Effector CD4-positive, alpha-beta T cell (primary cell): ENCODE measurements at places on chromosomes 6 and 20.

- DNase-seq: no peak
Observed at GRCh38 chr6:27806981-27807440, 105.2 kb downstream of the OR2B2 start.

GRCh38 chr20:16115911-16116552 lies 457.2 kb downstream of the KIF16B start:
- DNase-seq: no peak

DNA sequence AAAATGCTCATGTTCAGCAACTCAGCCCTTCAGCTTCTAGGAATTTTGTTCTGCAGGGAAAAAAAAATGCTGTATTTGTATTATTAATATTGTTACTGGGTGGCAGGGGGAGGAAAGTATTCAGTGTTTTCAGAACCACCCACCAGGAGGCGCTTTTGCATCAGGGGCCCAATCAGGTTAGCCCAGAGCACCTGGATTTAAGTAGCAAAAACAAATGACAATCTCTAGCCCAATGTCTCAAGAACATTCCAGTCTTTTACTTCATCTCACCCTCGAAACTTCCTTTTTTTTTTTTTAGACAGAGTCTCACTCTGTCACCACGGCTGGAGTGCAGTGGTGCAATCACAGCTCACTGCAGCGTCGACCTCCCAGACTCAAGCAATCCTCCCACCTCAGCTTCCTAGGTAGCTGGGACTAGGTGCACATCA lies 635 bp upstream of the C20orf203 start:
- DNase-seq: peak; percentile 61

GRCh38 chr6:41494212-41495110 lies 51.7 kb upstream of the FOXP4 start:
- no peak for DNase-seq

DNA sequence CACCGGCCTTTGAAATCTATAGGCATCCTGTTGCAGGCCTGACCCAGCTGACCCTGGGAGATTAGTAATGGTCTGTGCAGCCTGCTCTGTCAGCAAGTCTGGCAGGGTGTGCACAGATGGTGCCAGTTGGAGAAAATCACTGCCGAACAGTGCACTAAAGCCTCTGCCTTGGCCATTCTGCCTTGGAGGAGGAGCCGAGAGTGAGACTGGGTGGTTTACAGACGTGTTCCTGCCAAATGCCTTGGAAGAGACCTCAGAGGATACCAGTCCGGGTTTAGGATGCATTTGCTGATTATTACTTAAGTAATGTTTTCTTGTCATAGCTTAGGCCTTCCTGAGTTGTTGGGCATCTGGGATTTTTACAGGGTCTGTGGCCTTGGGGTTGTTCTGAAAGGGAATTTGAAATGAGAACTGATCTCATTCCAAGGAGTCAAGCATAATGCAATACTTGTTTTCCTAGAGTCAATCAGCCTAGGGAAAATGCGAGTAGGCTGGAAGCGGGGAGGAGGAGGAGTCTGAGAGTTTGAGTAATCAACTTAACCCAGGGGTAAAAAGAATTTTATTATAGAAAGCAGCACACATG lies 292.1 kb downstream of the SOX4 start:
- no peak for DNase-seq

DNA sequence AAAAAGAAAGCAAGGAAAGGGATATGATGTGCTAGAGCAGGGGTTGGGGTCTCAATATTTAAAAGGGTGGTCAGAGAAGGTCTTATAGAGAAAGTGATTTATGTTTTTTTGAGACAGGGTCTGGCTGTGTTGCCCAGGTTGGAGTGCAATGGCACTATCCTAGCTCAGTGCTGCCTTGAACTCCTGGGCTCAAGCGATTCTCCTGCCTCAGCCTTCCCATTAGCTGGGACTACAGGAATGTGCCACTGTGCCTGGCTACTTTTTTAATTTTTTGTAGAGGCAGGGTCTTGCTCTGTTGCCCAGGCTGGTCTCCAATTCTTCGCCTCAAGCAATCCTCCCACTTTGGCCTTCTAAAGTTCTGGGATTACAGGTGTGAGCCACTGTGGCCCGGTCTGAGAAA lies 433.3 kb downstream of the CDC5L start:
- no peak for DNase-seq

GRCh38 chr6:169803271-169803811 lies 51.9 kb downstream of the ERMARD start:
- DNase-seq: no peak

GRCh38 chr20:4119854-4120209 lies 104.5 kb upstream of the RNF24 start:
- DNase-seq: no peak

DNA sequence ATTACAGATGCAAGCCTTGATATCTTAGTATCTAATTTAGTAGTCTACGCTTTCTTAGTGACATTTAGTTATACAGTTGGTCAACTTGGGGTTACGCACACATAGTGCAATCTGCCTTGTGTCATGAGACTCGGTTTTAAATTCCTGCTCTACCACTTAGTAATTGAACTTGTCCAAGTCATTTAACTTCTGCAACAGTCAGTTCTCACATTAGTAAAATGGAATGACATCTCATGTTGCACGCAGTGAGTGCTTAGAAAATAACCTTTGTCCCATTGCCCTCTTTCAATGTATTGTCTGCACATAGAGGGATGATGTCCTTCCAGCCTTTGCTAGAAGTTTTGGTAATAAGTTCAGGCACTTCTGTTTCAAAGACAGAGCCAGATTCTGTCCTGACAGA lies 48.6 kb downstream of the TMEM170B start:
- no peak for DNase-seq

GRCh38 chr6:6715465-6715864 lies 126.9 kb downstream of the LY86 start:
- no peak for DNase-seq

DNA sequence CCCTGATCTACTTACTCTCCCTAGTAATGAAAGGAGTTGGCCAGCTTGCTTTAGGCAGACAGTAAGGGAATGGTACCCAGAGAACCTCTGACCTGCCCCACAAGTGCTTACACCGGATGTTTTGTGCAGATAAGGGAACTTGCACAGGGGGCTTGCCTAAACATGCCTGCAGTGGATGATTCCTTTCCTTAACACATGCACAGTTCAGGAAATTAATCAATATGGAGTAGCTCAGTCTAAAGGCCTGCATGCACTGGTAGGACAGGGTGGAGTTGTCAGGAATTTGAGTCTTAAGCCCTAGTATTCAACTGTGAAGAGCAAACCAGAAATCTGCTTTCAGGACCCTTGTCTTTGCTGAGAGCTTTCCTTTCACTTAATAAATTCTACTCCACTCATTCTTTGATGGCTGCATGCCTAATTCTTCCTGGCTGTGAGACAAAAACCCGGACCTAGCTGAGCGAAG lies 3.9 kb upstream of the TRIM38 start:
- no peak for DNase-seq

DNA sequence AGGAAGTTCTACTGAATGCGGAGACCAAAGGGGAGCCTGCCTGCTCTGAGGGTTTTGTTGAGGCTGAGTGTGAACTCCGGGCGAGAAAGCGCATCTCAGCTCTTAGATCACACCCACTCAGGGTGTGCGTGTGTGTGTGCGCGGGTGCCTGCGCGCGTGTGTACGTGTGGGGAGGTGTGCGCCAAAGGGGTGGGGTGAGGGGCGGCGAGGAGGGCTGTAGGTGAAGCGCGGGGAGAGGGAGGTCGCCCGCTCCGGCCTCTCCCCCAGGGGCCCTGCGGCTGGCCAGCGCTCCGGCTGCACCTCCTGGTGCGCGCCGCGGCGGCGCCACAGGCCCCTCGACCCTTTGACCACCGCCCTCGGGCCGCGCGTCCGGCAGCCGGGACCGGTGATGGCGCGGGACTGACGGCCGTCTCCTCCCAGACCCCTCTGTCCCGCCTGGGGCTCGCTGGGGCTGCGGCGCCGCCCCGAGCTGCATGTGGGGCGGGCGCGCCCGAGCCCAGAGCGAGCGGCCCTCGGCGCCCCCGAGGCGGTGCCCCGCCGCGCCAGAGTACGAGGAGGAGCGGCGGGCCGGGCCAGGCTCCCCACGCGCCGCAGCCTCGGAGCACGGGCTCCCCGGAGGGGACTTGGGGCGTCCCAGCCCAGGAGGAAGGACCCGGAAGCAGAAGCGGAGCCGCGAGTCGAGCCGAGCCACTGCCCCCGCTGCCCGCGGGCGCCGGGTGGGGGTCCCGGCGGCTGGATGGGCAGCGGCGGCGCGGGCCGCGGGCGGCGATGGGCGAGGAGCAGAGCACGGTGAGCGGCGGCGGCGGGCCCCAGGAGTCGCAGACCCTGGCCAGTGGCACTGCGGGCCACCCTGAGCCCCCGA lies at the start of gene RNF217:
RNF217 (plus strand) TSS at position 661 of the 862 bp plus-strand sequence; CDS start at position 769, 108 bp downstream.
- no peak for DNase-seq
